ENCODE measurements at places on chromosomes 13 and 19.

GRCh38 chr13:90787007-90787406 is 560.5 kb upstream of the MIR17HG start:
- DNase-seq, result peak; percentile 10

DNA sequence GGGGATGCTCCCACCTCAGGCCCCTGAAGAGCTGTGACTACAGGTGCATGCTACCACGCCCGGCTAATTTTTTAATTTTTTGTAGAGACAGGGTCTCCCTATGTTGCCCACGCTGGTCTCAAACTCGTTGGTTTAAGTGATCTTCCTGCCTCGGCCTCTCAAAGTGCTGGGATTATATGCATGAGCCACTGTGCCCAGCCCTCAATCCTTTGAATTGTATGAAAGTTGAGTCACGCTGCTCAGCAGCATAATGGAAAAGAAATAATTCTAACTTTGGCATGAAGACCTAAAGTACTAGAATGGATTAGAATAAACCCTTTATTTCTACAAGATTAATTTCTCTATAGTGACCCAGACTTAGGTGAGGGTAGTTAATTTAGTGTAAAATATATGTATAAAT is 42.4 kb downstream of the MRPS31 start:
- DNase-seq, result no peak

DNA sequence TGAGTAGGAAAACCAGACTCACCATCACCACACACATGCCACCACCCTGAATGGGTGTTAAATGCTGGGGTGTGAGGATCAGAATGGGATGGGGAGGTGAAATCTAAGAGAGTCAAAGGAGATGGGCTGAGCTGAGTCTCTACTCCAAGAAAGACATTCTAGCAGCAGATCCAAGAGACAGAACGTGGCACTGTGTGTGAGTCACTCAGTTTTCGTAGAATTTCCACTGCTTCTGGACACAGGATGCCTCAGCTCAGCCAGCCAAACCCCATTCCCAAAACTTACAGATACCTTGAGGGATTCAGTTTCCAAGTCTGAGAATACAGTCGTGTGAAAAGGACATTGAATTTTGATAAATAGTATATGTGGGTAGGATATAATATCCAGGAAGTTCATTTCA is 7.3 kb upstream of the CYP2A7 start:
- no peak for DNase-seq

DNA sequence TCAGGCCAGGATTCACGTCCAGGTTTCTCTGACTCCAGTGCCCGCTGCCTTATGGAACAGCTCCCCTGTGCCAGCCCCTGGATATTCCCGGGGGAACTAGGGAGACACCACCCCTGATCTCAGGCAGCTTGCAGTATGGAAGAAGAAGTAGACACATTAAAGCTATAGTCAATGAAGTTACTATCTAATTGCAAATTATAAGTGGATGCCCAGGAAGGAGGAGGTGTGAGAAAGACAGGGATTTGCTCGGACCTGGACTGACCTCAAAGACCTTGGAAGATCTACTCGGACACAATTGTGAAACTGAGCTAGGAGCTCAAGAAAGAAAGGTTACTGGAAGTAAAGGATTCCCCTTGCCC is 10.4 kb downstream of the SIGLEC11 start:
- DNase-seq, result no peak

DNA sequence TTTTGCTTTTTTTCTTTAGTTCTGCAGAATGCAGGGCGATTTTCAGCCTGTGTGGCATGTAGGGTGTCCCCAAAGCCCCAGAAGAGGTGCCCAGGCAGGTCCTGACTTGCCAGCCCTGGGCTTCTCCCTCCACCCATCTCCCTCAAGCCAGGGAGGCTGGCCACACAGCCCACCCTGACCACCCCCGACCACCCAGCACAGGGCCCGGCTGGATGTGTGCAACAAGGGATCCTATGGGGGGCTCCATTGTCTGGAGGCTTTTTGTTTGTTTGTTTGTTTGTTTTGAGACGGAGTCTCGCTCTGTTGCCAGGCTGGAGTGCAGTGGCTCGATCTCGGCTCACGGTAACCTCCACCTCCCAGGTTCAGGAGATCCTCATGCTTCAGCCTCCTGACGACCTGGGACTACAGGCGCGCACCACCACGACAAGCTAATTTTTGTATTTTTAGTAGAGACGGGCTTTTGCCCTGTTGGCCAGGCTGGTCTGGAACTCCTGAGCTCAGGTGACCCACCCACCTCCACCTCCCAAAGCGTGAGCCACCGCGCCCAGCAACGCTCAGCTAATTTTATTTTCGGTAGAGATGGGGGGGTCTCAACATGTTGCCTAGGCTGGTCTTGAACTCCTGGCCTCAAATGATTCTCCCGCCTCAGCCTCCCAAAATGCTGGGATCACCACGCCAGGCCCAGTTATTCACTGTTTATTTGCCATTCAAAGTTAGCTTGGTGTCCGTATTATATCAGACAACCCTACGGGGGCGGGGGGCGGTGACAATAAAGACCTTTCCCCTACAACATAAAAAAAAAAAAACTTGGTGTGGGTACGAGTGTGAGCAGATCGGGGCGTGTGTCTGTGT is 7.8 kb upstream of the MKNK2 start:
- no peak for DNase-seq

DNA sequence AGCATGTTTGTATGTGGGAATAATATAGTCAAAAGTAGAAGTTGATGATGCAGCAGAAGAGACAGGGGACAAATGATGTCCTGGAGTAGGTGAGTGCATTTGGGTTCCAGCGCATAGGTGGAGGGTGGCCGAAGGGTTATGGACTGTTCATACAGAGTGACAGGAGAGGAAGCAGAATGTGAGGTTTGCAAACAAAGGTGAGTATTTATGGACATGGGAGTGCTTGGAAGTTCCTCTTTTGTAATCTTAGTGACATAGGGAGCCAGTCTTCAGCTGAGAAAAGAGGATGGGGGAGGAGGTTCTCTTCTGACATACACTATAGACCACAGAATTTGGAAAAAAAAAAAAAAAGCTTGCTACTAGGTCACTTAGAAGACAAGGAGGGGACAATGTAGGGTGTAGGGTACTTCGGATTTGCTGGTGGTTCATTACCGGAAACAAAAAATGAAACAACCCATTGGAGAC is 331.6 kb downstream of the DLEU7 start:
- DNase-seq, result no peak

- peak; percentile 96 for DNase-seq
Measured at GRCh38 chr19:50003810-50004419, 21.3 kb downstream of the VRK3 start.

DNA sequence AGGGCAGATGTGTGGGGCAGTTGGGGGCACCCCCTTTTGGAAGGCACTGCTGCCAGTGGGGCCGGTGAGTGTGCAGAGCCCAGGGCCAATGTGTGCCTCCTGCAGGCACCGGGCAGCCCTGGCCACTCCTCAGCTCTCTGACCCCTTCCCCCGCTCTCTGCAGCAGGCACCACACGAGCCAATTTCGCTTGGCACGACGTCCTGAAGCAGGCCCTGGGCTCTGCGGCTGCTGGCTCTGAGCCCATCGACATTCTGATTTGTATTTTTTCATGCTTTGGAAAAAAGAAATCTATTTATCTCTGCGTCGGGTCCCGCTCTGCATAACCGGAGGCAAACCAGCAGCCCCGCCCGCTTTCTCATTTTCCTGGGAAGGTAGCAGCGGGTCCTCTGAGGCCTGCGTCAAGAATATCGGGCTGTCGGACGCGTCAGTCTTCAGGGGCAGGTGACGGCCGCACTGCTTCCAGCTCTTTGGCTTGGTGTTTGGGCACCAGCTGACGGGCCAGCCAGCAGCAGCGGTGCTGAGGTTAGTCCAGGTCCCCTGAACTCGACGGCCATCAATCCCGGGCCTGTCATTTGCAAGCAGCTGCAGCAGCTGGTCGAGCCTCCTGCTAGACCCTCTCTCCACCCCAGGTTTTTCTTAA is 134.3 kb downstream of the KDM4B start:
- no peak for DNase-seq

DNA sequence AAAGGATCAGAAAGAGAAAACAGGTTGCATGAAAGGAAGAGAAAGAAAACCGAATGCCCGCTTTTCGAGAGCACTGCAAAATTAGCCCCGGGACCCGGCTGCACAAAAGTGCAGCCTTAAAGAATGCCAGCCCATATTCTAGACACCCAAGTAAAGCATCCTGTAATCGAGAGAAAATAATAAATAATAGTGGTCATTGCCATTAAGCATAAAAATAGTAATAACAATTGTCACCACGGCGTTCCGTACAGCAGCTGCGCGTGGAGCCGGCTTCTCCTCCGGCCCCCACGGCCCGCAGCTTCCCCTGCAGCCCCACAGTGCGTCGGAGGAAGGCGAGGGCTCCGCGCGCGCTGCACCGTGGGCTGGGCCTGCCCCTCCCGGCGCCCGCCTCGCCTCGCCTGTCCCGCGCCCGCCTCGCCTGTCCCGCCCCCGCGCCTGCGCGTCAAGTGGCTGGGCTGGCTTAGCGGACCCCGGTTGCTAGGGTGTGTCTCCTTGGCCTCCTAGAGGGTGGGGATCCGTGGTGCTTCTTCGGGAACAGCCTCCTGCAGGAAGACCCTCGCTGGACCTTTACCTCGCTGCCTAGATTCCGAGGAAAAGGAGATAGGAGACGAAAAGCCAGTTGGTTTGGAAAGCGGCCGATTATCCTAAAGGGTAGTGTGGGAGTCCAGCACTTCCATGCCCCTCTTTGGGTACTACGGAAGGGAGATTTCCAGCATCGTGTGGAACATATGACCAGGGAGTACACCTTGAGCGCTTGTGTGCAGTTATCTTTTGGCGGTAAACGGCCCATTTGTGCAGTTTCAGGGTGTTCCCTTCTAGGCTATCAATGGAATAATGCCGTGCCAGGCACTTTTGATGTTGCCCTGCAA is at the start of gene LRRC63:
LRRC63 (plus strand) TSS at position 446 of the 869 bp plus-strand sequence. CDS start 1,107 bp downstream, outside the sequence.
- peak; percentile 12 for DNase-seq

GRCh38 chr19:2636897-2637683 is 65.4 kb downstream of the GNG7 start:
- DNase-seq, result peak; percentile 31

DNA sequence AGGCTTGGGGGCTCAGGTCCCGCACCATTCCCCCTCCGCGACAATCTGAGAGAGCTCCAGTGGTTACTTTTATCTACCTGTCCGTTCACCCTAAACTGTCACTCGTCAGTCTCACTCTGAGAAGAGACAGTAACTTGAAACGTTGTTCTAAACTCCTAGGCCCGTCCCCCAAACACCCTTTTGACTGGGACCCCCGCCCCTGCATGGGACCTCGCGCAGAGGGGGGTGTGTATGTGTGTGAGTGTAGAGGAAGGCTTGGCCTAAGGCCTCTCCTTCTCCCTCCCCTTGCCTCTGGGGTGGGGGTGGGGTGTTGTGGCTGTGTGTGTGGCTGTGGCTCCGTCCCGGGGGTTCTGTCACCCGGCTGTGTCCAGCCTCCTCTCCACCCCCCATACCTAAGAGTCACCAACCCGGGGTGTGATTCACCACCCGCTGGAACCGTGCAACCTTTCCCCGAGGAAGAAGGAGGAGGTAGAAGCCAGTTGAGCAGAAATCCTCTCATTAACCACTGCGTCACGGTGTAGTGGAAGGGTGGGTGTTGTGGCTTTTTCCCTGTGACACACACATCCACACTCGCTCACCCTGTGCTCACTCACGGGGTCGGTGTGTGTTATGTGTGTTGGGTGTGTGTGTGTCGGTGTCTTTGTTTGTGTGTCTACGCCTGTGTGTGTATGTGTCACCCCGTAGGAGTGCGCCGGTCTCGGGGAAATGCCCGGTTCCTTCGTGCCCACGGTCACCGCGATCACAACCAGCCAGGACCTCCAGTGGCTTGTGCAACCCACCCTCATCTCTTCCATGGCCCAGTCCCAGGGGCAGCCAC is 2.4 kb downstream of the FOSB start:
- DNase-seq, result peak; percentile 53

DNA sequence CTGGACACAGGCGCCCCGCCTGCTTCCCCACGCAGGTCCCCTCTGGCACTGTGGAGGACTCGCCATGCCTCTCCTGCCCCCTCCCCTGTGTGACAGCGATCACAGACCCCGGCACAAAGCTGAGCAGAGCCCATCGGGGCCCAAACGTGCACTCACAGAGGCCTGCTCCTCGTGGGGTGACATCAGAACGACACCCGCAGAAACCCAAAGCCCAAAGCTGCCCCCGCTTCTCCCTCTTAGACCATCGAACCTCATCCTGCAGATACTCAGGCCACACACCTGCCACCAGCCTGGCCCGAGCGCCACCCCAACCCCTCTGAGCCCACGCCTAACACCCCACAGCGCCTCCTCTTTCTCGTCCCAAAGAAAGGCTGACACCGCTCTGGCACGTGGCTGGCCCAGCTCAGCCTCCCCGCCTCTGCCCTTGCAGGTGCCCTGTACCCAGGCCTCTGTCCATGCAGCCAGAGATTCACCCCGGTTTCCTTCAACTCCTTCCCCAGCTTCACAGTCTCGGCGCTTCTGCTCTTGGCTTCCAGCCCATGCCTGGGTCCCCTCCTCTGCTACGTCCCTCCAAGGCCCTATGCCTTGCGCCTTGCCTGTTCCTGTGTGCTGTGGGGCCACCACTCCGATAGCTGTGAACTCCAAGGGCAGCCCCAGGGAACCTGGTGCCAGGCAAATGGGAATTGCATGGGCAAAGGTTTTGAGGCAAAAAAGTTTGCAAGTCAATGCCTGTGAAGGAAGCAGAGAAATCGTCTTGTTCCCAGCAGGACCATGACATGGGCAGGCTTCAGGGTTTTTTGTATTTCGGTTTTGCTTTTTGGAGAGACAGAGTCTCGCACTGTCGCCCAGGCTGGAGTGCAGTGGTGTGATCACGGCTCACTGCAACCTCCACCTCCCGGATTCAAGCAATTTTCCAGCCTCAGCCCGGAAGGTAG is 831 bp upstream of the CBARP start:
- DNase-seq, result no peak

- no peak for DNase-seq
Measured at GRCh38 chr19:6743714-6744380, 4.4 kb downstream of the TRIP10 start.

DNA sequence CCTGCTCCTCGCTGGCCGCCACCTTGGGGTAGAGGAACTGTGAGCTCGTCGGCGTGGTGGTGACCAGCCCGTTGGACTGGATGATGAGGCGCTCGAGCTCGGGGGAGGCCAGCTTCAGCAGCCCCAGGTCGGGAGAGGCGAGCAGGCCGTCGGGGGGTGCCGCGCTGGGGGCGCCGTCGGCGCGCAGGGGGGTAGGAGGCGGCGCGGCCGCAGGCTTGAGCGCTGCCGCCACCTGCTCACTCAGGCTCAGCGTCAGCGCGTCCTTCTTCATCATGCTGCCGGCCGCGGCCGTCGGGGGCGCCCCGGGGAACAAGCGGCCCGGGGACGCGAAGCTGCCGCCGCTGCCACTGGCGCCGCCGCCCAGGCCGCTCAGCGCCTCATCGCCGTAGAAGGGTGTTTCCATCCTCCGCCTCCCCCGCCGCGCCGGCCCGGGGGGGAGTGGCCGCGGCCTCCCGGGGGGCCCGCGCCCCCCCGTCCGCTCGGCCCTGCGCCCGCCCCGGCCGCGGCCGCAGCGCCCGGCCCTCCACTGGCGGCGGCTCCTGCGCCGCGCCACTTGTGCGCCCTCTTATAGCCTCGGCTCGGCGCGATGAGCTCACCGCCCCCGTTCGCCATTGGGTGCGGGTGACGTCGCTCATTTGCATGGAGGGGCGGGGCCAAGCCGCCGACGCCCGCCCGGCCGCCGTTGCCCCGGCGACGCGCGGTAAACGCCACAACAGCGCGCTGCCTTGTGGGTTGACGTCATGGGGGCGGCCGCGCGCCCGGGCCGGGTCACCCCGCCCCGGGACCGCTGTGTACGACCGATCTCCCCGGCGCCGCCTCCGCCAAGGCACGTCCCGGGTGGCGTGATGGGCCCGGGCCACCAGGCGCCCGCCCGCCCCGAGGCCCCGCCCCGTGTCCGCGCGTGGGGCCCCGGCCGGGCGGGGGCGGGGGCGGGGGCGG is at the start of gene JUND:
JUND (minus strand) TSS at position 541 of the 939 bp plus-strand sequence; CDS start at position 403, 138 bp downstream.
- peak; percentile 95 for DNase-seq
